ENCODE measurements at places on chromosomes 7 and 10. TPM values are rescaled to one million over a fixed set of nuclear protein-coding genes. Genes with fewer than 3 reads are reported as not detected.

CACNB2 gene
- total RNA-seq = not detected

WNT2 gene
- not detected for total RNA-seq

FKBP14 gene
- total RNA-seq = 13.5 TPM

MXI1 gene
- total RNA-seq = 19.8 TPM

SLC13A1 gene
- not detected for total RNA-seq

CCDC7 gene
- 19.7 TPM for total RNA-seq

RAB19 gene
- total RNA-seq = not detected

PRPS1L1 gene
- total RNA-seq = not detected

PEX1 gene
- 66.1 TPM for total RNA-seq

MLXIPL gene
- not detected for total RNA-seq

HOXA9 gene
- total RNA-seq = not detected

UPK3BL2 gene
- 49.4 TPM for total RNA-seq

CNNM1 gene
- not detected for total RNA-seq

PIK3AP1 gene
- 131 TPM for total RNA-seq

PAOX gene
- total RNA-seq = 1.6 TPM

C7orf33 gene
- not detected for total RNA-seq

IL15RA gene
- not detected for total RNA-seq

KCNH2 gene
- total RNA-seq = 0.11 TPM

SPDYE11 gene
- total RNA-seq = not detected

NODAL gene
- total RNA-seq = not detected

ADRB1 gene
- not detected for total RNA-seq

FAM25G gene
- total RNA-seq = not detected

TMEM213 gene
- not detected for total RNA-seq

NKX1-2 gene
- total RNA-seq = not detected

ALOX5 gene
- 480 TPM for total RNA-seq

PDE6C gene
- not detected for total RNA-seq

RHOBTB1 gene
- total RNA-seq = not detected

CCDC126 gene
- 8.9 TPM for total RNA-seq

CPA2 gene
- total RNA-seq = not detected

DRGX gene
- total RNA-seq = not detected
